ENCODE measurements at places on chromosomes 13 and 19.

GRCh38 chr19:1558552-1558951 is 9.6 kb downstream of the MEX3D start:
- DNase-seq = no peak

GRCh38 chr13:64934569-64935362 is 2295.4 kb downstream of the PCDH9 start:
- no peak for DNase-seq

- no peak for DNase-seq
Measured at GRCh38 chr19:45213031-45213430, 32.2 kb downstream of the EXOC3L2 start.

- no peak for DNase-seq
Measured at GRCh38 chr13:21897161-21897560, 226.3 kb downstream of the FGF9 start.

Data from activated T-helper 1 cell treated with Interleukin-2 at 50 U/mL for 16 hours (primary cell).